ENCODE measurements at places on chromosomes 4 and X.

DNA sequence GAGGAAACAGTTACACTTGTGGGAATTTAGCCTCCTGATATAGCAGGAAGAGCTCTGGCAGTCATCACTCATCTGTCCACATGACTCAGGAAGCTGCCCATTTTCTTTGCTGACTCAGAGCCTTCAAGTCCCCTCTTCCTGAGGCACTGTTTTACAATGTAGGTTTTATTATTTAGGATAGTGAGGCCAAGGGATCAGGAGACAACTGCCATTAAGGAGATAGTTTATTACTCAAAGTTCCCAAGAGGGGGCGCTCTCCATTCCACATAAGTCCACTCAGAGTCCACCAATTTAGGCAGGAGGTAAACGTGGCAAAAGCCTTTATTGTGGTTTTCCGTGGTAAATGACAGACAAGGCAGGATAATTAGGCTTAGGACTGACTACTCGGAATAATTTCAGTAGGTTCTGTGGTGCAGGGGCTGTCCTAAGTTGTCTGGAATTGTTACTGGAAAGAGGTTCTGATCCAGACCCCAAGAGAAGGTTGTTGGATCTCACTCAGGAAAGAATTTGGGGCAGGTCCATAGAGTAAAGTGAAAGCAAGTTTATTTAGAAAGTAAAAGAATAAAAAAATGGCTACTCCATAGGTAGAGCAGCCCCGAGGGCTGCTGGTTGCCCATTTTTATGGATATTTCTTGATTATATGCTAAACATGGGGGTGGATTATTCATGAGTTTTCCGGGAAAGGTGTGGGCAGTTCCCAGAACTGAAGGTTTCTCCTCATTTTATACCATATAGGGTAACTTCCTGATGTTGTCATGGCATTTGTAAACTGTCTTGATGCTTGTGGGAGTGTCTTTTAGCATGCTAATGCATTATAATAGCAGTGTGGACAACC, 96.0 kb upstream of the RAB40AL start:
- no peak for DNase-seq

- no peak for DNase-seq
Measured at GRCh38 chr4:7296661-7297335, 104.5 kb downstream of the SORCS2 start.

DNA sequence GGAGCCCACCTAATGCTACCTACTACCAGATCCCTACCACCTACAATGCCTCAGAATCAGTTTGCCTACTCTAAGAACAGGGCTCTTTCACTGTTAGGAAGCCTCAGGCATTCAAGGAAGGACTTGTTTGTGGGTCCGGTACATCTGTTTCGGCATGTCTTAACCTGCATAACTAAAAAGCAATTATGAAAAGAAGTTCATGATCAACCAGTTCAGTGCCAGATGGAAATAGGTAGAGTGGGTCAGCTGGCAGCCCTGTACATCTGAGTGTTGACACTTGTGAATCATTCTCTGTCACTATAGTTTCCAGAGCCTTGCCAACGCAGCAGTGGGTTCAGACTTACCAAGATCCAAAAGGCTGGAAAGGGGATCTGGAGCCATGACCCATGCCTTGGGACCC, 3.3 kb downstream of the TMEM185A start:
- DNase-seq, result no peak

DNA sequence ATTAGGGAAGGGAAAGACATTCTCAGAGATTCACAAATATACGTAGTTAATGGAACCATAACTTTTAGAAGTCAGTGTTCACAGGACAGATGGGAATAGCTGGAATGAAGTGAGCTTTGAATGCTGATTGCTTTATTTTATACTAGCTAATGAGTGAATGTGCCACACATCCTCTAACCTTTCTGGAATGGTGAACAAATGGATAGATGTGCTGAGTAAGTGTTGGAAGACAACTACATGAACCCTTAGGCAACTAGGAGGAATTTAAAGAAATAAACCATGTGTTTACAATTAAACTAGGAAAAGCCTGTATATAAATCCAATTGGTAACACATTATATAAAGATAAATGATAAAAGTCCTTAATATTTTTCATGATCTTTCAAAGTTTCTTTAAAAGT, 91.6 kb upstream of the LIMCH1 start:
- no peak for DNase-seq

- no peak for DNase-seq
Measured at GRCh38 chrX:2967998-2968909, 38.1 kb upstream of the ARSH start.

- DNase-seq, result no peak
Measured at GRCh38 chr4:62288808-62289541, 1088.8 kb downstream of the ADGRL3 start.

DNA sequence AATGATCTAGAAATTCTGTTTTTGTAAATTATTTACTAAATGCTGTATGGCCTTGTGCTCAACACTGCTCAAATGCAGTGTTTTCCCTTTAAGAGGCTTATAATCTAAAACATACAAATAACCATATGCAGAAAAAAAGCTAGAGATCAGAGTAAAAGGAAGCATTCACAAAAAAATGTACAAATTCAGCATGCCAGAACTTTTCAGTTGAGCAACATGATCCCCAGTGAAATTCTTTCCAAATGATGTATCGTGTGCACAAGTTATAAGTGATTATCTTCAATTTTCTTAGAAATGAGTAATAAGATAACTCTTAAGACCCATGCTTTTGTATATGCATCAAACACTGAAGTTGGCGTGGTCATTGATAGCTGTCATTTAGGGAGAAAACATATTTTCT, 5.0 kb downstream of the GPC3 start:
- DNase-seq, result no peak

- DNase-seq, result no peak
Measured at GRCh38 chr4:98293104-98293887, 32.1 kb downstream of the RAP1GDS1 start.

- no peak for DNase-seq
Measured at GRCh38 chrX:41823402-41823801, 99.4 kb downstream of the GPR82 start.

- DNase-seq, result no peak
Measured at GRCh38 chr4:21192367-21192766, 492.1 kb downstream of the PACRGL start.

DNA sequence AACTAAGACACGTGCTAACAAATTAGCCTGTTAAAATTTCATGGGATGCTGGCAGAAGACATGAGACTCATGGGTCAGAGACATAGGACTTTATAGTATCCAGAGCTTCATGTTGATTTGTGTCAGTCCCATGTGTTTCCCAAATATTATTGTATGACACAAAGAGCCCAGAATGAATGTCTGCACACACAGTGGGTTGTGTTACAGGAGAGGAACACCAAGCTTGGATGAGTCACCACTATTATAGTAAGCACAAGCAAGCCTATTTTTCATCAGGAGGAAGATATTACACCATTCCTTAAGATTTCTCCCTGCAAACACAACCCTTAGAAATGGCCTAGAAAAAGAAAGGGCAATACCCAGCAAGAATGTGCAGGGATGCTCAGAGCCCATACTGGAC, 15.4 kb downstream of the BBS12 start:
- DNase-seq, result no peak

GRCh38 chr4:116328261-116328860, 757.0 kb downstream of the TRAM1L1 start:
- DNase-seq, result no peak

GRCh38 chrX:31546126-31546525, 474.3 kb upstream of the FTHL17 start:
- DNase-seq, result no peak

GRCh38 chr4:1492142-1492457, 85.9 kb upstream of the NKX1-1 start:
- no peak for DNase-seq

GRCh38 chr4:108130955-108131354, 37.8 kb downstream of the LEF1 start:
- DNase-seq, result no peak

- no peak for DNase-seq
Measured at GRCh38 chrX:118156953-118157608, 40.5 kb upstream of the KLHL13 start.

GRCh38 chr4:40946652-40947051, 196.9 kb downstream of the NSUN7 start:
- DNase-seq, result no peak
